ENCODE measurements at places on chromosomes 2 and 18.

GRCh38 chr18:35936951-35937350, 35.5 kb upstream of the RMP24 start:
- no peak for DNase-seq

DNA sequence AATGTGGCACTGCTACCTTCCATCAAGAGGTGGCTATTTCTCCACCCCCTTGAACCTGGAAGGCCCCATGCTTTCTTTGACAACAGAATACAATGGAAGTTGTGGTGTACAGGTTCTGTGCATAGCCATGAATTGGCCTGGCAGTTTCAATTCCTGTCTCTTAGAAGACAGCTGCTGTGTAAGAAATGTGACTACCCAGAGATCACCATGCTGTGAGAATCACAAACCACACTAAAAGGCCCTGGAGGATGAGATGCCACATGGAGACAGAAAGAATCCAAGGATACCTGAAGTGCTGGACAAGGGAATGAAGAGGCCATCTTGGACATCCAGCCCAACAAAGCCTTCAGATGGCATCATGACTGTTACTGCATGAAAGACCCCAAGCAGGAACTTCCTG, 47.7 kb upstream of the EHBP1 start:
- DNase-seq = no peak

GRCh38 chr18:26875040-26875654, 9.6 kb upstream of the AQP4 start:
- no peak for DNase-seq

GRCh38 chr2:20157193-20157891, 67.6 kb downstream of the SDC1 start:
- no peak for DNase-seq

GRCh38 chr18:45871431-45872084, 46.1 kb downstream of the SIGLEC15 start:
- no peak for DNase-seq

DNA sequence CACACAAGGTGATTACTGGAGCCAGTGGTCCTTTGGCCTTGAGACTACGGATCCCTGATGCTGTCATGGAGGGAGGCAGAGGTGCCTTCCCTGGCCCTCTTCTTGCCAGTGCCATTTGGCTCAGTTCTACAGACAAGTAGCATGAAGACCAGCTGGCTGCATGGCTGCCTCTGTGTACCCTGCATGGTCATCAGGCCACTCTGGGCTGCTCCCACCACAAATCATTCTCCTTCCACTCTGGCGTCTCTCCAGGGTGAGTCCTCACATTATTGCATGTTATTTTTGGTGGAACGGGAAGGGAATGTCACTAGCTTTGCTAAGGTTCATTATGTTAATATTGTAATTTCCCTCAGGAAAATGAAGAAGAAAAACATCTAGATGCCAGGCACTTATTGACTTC, 229.8 kb downstream of the VAPA start:
- DNase-seq = no peak

DNA sequence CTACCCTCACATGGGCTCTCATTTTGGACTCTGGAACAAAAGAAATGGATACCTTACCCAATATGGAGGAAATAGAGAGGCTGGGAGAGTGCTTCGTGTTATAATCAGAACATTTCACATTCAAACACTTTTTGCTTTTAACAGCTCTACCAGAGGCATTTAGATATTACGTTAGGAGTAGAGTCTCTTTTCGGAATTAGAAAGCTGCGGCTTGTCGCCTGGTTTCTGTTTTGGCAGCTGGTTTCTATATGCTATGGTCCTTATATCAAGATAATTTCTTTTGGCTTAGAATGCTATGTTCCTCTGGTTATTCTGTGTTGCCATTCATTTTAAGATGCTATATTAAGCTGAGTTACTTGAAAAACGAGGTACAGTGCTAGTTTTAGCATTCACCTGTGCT, 392.8 kb upstream of the GALNT5 start:
- no peak for DNase-seq

DNA sequence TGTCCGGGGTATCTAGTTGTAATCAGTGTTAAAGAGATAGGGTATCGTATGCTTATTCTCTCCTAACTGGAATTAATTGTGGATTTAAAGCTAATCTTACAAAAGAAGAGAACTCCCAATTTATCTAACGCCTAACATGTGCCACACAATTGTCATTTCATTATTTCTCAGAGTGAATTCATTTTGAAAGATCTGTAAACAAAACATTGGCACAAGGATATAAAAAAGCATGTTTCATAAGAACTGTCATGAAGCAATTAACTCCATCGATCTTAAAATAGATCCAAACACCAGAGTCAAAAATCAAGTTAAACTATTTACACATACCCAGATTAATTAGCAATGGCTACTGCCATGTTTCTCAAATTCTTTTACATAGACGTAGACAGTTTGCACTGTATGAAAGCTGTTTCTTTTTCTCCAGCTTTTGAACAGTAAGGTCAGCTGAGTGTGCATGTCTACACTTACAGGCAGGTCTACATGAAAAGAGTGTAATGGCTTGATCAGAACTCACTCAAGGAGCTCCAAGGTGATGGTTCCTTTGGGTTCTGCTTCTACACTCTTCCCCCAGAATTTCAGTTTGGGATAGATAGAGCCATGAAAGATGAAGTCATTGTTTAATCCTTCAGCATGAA, 38.8 kb downstream of the CABYR start:
- DNase-seq = no peak

- DNase-seq = no peak
Measured at GRCh38 chr2:159905926-159906714, 108.1 kb upstream of the CD302 start.

DNA sequence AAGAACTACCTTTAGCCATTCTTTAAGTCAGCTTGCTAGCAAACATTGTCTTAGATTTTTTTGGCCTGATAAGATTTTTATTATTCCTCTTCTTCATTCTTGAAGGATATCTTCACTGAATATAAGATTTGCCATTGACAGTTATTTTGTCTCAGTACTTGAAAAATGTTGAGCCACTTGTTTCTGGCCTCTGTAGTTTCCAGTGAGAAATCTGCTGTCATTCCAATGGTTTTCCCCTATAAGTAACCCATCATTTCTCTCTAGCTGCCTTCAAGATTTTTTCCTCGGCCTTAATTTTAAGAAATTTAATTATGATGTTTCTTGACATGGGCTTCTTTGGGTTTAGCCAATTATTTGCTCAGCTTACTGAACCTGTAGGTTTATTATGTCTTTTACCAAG, 32.6 kb downstream of the ACOXL start:
- no peak for DNase-seq

DNA sequence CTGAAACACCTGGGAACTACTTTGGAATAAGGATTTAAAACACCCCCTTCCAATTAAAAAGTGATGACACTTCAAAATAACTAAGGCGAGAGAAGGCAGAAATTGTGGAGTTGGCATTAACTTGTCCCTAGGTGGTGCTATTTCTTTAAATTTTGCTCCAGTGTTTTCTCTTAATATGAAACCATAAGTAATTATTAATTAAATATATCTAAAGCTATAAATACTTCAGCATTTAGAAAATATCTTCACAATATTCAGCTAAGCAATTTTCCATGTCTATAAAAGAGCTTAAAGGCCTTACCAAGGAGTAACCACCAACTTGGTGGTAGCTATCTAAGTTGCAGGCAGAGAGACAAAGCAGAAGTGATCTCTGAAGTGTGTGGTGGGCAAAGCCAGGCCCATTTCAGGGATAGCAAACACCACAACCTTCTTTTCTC, 186.8 kb upstream of the PGAP1 start:
- no peak for DNase-seq

GRCh38 chr2:211591426-211591825, 947.2 kb downstream of the ERBB4 start:
- no peak for DNase-seq

GRCh38 chr2:132583666-132584360, 86.2 kb downstream of the LYPD1 start:
- no peak for DNase-seq

DNA sequence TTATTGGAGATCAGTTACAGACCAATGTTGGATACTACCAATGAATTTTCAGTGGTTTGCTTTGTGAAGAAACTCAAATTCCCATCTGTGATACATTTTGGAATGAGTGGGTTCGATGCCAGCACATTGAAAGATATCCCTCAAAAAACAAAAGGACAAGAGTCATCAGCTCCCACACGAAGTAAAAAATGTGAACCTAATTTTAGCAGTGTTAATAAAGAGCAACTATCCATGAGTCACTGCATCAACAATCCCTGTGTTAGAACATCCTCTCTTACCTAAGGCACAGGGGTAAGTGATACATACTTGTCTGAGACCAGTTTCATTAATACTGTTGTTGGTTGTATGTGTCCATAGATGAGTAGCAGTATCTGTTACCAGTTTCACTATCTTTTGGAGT, 551.8 kb upstream of the SOX11 start:
- DNase-seq = no peak

- no peak for DNase-seq
Measured at GRCh38 chr18:1511619-1512311, 607.1 kb downstream of the ADCYAP1 start.
